ENCODE measurements at places on chromosomes 7 and 10.

DNA sequence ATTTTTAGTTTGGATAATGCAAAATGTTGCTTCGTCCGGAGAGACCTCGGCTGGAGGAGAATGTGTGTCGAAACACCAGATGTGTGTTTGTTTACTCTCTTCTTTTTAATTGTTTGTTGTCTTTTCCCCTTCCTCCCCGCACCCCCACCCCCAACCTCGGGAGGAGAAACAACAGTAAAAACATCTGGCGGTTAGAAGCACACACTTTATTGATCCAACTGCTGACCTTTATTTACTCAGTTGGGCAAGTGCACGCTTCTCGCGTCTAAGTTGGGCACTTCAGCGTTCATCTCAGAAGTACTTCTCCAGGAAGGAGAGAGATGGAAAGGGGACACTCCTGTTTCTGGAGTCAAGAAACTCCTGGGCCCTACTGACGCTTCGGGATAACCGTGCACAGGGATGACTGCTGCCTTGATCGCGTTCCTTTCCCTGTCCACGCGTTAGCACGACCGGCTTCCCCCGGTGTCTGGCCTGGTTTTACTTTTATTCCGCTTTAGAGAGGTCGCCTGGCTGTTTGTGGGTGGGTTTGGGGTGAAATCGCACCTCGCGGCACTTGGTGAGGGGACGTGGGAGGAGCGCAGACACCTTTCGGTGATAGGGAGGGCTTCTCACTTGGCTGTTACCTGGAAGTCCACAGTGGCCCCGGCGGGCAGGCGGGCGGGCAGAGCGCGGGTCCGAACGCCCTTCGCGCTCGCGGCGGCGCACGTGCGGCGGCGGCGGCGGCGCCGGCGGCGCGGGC lies 168.3 kb upstream of the PPP1R3A start:
- H3K27ac ChIP-seq = peak overlapping the region; percentile 88
- H3K36me3 ChIP-seq = no peaks in the 10 kb centered on the region
- H3K4me1 ChIP-seq = peaks cover 20% of the 10 kb centered on the region

DNA sequence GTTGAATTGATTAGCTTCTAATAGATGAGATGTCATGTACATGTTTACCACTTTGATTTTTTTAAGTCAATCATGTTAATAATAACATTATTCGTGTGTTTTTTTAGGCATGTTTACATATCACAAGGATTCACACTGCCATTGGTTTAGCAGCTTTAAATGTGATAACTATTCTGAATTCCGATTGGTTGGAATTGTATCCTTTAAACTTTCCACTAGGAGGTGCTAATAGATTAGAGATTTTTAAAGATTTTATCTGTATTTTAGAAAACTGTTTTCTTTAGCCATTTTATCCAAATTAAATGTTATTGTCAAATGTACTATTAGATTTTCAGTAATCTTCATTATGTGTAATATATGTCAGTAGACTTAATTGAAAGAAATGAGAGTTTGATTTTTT lies 83.2 kb downstream of the HECTD2 start:
- H3K4me1 ChIP-seq = peaks cover 9% of the 10 kb centered on the region
- H3K36me3 ChIP-seq = no peaks in the 10 kb centered on the region
- no peak overlapping the region for H3K4me3 ChIP-seq

GRCh38 chr7:23467806-23468525 lies 2.3 kb downstream of the IGF2BP3 start:
- peak overlapping the region; percentile 97 for H3K4me3 ChIP-seq
- peaks cover 11% of the 10 kb centered on the region for H3K27me3 ChIP-seq

GRCh38 chr7:26375726-26376174 lies 84.1 kb downstream of the SNX10 start:
- H3K4me3 ChIP-seq = peak overlapping the region; percentile 89
- H3K4me1 ChIP-seq = peaks cover 27% of the 10 kb centered on the region
- DNase-seq = no peak
- H3K27ac ChIP-seq = peak overlapping the region; percentile 89
- no peaks in the 10 kb centered on the region for H3K36me3 ChIP-seq

DNA sequence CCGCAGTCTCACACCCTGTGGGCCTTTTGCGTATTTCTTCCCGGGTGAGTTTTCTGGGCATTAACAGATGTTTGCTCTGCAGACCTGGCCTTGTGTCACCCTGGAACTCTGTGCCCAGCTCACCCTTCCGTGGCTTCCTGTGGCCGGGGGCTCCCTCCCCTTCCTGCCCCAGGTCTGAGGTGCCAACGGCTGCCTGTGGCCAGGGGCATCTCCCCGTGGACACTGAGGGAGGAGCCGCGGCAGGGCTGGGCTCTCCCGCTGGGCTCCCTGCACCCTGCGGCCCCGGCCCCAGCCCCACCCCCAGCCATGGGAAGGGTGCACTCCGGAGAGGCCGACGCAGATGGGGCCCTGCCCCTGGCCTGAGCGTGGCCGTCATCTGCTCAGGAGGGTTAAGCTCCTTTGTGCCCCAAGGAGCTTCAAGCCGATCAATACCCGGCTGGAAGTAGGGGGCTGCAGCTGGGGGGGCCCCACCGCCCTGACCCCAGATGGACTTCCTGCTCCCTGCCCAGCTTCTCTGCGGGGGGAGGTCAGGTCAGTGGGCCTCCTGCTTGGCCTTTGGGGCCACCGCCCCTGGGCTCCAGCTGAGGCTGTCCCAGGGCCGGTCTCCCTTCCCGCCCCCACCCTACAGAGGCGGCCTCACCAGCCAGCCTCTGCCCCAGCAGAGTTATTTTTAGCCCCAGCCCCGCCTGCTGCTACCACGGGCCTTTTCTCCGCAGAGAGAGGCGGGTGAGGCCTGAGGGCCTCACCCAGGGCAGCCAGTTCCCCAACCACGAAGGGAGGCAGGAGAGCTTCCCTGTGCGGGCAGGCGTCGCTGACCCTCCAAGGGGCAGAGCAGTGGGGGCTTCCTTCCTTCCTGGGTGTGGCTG lies 24.2 kb downstream of the PWWP2B start:
- peaks cover 24% of the 10 kb centered on the region for H3K27me3 ChIP-seq
- peaks cover 4% of the 10 kb centered on the region for H3K36me3 ChIP-seq
- peak; percentile 62 for DNase-seq
- no peak overlapping the region for H3K4me3 ChIP-seq
- H3K27ac ChIP-seq = peak overlapping the region; percentile 100
- peaks cover 44% of the 10 kb centered on the region for H3K4me1 ChIP-seq

DNA sequence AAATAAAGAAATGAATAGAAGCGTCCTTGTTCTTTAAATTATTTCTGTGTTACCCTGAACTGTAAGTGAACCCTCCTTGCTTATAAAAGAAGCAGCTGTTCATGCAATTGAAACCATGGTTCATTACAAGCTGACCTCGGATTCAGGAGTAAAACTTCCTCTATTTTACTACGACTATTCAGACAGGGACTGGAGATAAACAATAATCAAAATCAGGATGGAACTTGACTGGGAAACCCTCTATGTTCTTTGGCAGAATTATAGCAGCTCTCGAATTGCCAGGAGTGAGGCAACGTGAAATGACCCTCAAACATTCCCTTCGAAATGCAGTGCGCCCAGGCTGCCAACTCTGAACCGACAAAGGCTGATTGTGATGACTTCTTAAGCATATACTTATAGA lies 172.1 kb downstream of the CYP26A1 start:
- H3K4me1 ChIP-seq = no peaks in the 10 kb centered on the region
- no peak overlapping the region for H3K4me3 ChIP-seq
- H3K36me3 ChIP-seq = no peaks in the 10 kb centered on the region
- H3K27me3 ChIP-seq = peaks cover 4% of the 10 kb centered on the region

- no peak overlapping the region for H3K27ac ChIP-seq
- no peak for DNase-seq
- peaks cover 2% of the 10 kb centered on the region for H3K4me1 ChIP-seq
- no peaks in the 10 kb centered on the region for H3K36me3 ChIP-seq
Measured at GRCh38 chr7:20306180-20306946, 24.3 kb upstream of the ITGB8 start.

DNA sequence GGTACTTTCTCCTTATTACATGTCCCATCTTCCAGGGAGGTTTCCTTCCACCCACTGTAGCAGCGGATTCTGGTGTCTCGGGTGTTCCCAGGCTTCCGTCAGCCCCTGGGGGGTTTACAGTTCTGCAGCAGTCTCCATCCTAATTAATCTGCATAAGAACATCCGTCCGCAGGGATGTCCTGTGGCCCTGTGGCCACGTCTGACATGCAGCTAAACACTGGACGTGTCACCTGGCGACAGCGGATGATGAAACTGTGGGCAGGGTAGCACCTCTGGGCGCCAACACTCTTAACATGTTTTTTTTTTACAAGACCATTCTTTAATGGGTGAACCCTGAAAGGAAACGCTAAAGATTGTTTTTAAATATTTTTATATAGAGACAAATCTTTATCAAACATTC lies 58.2 kb downstream of the DIP2C start:
- no peak overlapping the region for H3K27ac ChIP-seq
- peak overlapping the region; percentile 59 for H3K4me3 ChIP-seq
- H3K36me3 ChIP-seq = no peaks in the 10 kb centered on the region

- peaks cover 2% of the 10 kb centered on the region for H3K4me1 ChIP-seq
- no peaks in the 10 kb centered on the region for H3K27me3 ChIP-seq
- H3K27ac ChIP-seq = no peak overlapping the region
- DNase-seq = no peak
Measured at GRCh38 chr7:137755846-137756651, 90.7 kb downstream of the DGKI start.

DNA sequence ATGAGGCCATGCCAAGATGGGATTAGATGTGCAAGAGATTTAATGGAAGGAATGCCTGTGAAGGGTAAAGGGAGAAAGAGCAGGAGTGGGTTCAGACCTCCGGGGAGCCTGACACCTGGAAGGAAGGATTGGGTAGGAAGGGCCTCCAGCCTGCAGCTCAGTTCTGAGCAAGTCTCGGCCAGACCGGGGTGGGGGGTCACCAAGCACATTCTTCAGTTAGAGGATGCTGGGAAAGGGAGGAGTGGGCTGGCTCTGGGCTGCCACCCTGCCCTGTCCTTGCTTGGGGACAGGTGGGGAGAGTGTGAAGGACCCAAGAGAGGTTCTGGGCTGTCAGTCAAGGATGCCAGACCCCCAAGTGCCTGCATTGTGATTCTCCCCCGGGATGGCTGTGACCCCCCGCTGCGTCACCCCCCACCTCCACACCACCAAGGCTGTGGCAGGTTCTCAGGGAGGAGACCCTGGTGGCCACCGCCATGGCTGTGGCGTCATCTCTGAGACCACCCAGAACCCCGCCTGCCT lies 16.5 kb upstream of the PRKAG2 start:
- no peak overlapping the region for H3K4me3 ChIP-seq
- H3K36me3 ChIP-seq = no peaks in the 10 kb centered on the region
- peak overlapping the region; percentile 44 for H3K27ac ChIP-seq
- H3K27me3 ChIP-seq = peaks cover 2% of the 10 kb centered on the region
